ENCODE measurements at places on chromosomes 7 and 10.

- DNase-seq: no peak
These were observed 112.3 kb downstream of the VIPR2 start for GRCh38 chr7:159032322-159032721.

DNA sequence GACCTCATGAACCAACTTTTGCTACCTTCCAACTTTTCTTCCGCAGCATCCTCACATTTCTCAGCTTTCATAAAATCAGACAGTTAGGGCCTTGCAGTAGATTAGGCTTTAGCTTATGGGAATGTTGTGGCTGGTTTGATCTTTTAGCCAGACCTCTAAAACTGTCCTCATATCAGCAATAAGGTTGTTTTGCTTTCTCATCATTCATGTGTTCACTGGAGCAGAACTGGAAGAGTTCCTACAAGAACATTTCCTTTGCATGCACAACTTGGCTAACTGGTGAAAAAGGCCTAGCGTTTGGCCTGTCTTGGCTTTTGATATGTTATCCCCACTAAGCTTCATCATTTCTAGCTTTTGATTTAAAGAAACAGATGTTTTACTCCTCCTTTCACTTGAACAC lies 130.0 kb upstream of the LRRTM3 start:
- no peak for DNase-seq

- DNase-seq: no peak
These were observed 24.9 kb downstream of the PPP2R2D start for GRCh38 chr10:131925716-131926115.

DNA sequence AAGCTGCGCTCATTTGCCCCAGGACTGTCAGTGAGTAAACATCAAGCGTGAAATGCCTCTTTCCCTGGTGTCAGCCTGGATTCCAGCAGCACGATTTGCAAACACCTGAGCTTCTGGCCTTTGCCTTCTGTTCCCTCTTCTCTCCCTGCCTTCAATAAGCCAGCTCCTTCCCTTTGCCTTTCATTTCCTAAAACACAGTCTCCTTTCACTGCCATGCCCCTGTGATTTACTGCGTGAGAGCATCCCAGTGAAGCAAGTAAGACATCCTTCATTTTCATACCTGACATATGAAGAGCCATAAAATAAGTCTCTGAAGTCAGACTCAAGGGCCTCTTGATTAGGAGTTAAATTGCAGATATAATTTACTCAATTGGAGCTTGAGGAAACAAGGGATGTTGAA lies 681.8 kb downstream of the TYW1 start:
- DNase-seq: no peak

GRCh38 chr10:8665322-8665721 lies 610.8 kb downstream of the GATA3 start:
- DNase-seq: no peak

DNA sequence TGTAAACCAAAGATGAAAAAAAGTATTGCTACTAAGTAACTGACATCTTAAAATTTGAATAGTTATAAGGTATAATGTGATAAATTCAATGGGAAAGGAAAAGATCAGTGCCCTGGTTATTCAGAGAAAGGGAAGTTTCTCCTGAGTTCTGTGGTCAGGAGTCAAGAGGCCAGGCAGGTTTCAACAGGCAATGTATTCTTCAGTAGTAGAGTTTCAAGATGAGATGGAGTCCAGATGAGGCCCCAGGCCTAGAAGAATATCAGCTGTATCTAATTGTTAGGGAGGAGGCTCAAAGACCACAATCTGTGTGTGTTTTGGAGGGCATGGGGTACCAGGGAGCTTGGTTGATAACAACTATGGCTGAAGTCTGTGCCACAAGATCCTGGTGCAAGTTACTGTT lies 101.4 kb upstream of the DLX6 start:
- DNase-seq: no peak

- DNase-seq: no peak
These were observed 34.6 kb upstream of the DAGLB start for GRCh38 chr7:6482307-6482706.

Data from AG08396 (cell line).